ENCODE measurements at places on chromosomes 1 and 21.

GRCh38 chr1:224192082-224192788 is 9.2 kb downstream of the DEGS1 start:
- DNase-seq: no peak

DNA sequence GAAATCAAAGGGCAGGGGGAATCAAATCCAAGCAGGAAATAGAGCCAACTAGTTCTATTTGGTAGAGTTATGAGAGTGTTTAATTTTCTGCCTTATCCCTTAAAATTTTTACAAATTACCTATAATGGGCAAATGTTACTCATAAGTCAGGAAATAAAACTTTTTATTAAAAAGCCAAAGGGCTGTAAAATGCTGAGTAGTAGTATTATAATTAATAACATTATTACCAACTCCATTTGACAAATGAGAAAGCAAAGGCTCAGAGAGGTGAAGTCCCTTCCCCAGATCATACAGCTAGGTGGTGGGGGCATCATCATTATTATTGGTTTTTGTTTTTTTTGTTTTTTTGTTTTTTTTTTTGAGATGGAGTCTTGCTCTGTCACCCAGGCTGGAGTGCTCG is 3.4 kb downstream of the SELENON start:
- no peak for DNase-seq

- DNase-seq: no peak
Observed at GRCh38 chr21:41993744-41994143, 16.4 kb downstream of the ZBTB21 start.

GRCh38 chr1:107559881-107560280 is 405.1 kb downstream of the VAV3 start:
- no peak for DNase-seq

DNA sequence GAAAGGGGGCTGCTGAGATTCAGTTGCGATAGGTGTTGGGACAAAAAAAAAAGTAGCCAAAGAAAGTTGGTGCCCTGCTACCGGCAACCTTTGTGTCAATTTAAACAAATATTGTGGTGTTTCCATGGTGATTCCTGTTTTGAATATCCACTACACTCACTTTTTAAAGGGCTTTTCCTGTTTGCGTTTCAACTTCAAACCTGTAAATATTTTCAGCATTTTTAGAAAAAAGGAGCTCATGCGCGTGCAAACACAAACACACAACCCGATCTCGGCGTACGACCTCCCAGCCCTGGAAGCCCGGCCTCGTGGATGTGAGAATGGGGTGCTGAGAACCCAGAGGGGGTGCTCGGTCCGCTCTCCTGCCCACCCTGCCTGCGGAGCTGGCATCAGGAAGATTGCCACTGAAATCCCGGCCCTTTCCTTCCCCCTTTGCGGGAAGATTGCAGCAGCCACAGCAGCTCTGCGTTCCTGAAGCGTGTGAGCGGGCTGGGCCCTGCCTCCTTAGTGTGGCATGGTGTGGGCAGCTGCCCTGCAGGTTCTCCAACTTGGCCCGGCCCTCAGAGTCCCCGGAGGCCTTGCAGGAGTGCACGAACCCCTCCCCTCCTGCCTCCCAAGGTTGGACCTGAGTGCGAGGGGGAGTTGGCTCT is 34.8 kb downstream of the CASZ1 start:
- no peak for DNase-seq

DNA sequence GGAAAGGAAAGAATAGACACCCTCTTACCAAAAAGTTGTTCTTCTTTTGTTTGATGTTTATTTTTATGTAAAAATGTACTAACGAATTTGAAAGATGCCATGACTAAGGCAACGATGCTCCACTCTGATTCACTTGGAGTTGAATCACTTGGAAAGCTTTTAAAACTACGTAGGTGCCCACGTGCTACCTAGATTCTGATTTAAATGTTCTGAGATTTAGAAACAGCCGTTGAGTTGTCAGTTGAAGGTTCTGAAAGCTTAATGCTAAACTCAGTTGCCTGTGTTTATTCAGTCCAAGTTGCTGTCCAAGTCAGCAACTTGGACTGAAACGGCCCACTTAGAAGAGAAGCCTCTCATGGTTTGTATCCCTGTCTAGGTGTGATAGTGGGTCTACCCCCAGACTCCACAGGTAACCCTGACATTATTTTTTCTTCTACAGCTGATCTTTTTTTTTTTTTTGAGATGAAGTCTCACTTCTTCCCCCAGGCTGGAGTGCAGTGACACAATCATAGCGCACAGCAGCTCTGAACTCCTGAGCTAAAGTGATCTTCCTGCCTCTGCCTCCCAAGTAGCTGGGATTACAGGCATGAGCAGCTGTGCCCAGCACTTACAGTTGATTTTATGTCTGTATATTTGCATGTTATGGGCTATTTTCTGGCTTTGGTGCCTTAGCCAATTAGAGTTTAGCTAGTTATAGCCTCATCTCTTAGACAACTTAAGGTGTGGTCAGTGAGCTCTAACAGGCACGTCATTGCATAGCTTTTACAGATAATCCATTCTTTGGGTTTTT is 1.4 kb upstream of the VAMP4 start:
- no peak for DNase-seq

GRCh38 chr21:37828991-37829390 is 87.3 kb downstream of the KCNJ6 start:
- DNase-seq: no peak

- DNase-seq: no peak
Observed at GRCh38 chr21:35021546-35021945, 27.6 kb downstream of the RUNX1 start.

- DNase-seq: no peak
Observed at GRCh38 chr1:7491818-7492173, 279.3 kb upstream of the VAMP3 start.

GRCh38 chr21:45421071-45421845 is 16.3 kb downstream of the COL18A1 start:
- no peak for DNase-seq

DNA sequence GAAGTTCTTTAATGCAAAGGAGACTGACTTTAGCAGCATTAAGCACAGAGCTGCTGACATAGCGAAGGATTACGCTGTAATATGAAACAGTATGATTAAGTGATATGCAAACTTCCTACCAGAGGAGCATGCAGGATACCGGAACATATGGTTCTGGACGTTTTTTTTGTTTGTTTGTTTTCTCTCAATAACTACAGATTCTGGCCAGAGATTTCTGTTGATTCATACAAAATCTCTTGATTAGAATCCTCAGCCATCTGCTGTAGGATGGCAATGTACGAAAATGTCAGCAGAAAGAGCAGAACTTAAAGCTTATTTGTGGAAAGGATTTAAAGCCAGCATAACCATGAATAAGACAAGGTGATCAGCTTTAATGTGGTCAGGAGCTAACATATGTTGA is 970.7 kb downstream of the KCNT2 start:
- DNase-seq: no peak

- no peak for DNase-seq
Observed at GRCh38 chr1:45490121-45490625, 790 bp downstream of the TESK2 start.

- DNase-seq: no peak
Observed at GRCh38 chr1:116389013-116389412, 16.0 kb downstream of the ATP1A1 start.

DNA sequence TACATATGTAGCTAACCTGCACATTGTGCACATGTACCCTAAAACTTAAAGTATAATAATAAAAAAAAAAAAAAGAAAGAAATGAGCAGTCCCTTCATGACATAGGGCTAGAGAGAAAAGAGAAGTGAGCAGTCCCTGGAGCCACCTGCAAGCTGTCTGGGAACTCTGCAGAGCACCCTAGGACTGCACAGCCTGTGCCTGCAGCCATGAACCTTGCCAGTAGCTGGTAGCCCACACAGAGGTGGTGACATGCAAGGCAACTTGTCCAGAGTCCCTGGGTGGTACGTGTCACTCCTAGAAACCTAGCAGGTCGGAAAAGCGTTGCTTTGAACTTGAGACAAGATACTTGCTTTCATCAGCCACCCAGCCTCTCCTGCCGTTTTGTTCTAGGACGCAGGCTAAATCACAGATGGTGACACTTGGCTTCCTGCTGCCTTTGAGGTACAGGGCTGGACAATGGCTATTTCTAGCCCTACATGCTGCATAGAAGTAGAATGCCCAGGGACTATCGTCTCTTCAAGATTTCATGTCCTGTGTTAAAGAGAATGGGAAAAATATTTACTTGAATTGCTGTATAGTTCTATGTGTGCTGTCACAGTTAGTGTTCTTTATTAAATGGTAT is 260.9 kb downstream of the LTN1 start:
- DNase-seq: no peak

GRCh38 chr1:11680270-11681070 is 478 bp downstream of the MAD2L2 start:
- DNase-seq: no peak

- DNase-seq: no peak
Observed at GRCh38 chr1:39969048-39969447, 14.1 kb downstream of the MFSD2A start.

GRCh38 chr1:47684964-47685762 is 247.3 kb downstream of the FOXD2 start:
- DNase-seq: no peak

DNA sequence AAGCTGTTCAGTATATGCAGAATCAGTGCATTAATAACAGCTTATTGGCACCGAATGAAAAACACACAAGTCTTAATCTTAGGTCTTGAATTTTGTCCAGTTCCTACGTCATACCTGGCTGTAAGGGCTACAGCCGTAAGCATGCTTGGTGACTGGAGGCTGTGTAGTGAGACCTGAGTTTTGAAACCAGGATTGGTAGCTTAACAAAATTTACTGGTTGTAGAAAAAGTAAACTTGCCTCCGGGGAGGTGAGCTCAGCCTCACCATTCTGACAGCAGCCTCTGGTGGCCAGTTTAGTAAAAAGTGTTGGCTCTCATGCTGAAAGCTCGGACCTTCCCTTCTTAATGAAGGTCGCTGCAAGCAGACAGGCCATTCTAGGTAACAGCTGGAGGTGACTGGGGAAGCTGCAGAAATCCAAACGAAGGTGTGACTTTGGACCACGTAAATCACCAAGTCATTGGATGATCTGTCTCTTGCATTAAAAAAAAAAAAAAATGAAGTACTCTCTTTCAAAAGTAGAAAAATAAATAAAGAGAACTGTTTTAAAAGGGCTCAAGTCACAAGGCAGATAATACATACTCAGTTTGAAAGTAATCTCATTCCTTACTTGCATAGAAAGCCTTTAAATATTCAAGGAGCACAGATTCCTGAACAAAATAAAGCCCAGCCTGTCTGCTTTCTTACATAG is 48.9 kb downstream of the HLCS start:
- no peak for DNase-seq

- DNase-seq: no peak
Observed at GRCh38 chr1:43035821-43036741, 77.4 kb upstream of the SLC2A1 start.

- DNase-seq: no peak
Observed at GRCh38 chr1:41806472-41807155, 112.1 kb downstream of the HIVEP3 start.

DNA sequence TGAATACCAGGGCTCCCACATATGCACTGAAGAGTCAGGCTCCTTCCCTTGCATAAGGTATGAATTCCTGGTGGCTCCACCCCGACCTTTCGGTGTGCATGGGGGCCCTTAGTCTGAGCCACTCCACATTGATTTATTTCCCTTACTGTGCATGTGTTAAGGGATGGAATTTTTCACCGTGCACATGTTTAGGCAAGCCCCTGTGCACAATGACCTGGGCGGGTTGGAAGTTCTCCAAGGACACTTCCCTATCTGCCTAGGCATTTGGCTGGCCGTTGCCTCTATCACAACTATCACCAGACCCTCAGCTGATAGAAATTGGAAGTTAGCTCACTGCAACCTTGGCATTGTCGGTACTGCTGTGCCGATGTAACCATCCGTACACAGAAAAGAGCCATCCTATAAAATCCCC is 9.7 kb downstream of the S100A6 start:
- DNase-seq: no peak

DNA sequence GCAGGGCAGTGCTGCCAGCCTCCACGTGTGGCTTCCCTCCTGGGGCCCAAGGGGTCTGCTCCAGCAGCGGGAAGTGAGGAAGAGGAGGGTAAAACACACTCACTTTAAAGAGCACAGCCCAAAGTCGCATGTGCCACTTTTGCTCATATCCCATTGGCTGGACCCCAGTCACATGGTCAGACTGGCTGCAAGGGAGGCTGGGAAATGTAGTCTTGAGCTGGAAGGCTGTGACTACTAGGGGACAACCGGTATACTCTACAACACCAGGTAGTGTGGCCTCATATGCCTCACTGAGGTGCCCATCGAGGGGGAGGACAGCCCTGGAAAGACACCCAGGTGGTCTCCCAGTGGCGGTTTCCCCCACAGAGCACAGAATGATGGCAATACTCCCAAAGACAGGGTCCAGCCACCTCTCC is 45.2 kb downstream of the CAMK2N1 start:
- peak; percentile 6 for DNase-seq

- DNase-seq: no peak
Observed at GRCh38 chr1:233245191-233245765, 50.2 kb downstream of the PCNX2 start.

GRCh38 chr1:27668121-27668807 is 3.7 kb downstream of the IFI6 start:
- no peak for DNase-seq

- no peak for DNase-seq
Observed at GRCh38 chr1:15176898-15177665, 23.5 kb downstream of the TMEM51 start.

DNA sequence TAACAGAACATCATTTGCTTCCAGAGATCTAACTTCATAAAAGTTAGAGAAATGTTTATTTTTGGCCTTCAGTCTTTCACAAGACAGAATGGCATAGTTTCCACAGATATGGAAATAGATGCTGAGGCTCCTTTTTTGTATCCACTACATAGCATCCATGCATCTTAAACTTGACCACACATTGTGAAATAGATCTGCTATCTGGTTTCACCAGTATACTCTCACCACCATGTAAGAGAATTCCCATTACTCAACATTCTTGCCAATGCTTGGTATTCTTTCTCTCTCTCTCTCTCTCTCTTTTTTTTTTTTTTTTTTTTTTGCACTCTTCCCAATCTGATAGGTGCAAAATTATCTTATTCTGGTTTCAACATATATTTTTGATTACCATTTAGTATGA is 52.1 kb upstream of the PRMT6 start:
- DNase-seq: no peak

DNA sequence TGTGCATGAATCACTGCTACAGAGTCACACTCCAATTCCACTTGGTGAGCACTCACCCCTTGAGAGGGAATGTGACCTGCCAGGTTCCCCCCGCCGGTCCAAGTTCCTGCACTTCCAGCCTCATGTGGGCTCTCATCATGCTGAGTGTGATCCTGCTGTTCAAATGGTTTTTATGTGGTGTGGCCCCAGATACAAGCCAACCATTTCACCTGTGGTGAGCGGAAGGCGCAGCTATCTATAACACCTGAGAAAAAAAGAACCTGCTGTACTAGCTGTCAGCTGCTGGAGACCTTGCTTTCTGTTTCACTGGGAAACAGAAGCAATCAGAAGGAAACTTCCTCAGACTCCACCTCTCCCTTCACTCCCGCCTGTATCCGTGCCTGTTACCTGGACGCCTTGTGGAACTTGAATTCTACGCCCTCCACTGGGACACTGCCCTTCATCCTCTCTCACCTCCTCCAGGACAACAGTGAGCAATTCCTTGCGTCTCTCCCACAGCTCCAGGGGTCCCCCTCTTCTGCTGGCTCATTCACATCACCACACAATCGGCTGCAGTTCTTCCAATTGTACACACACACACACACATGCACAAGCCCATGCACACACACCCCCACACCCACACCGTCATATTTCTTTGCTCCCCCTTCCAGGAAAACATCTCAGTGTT is 64.4 kb upstream of the RPL11 start:
- no peak for DNase-seq
